ENCODE measurements at places on chromosomes 16 and 17.

- peak overlapping the region; percentile 61 for H3K27ac ChIP-seq
- no peaks in the 10 kb centered on the region for H3K36me3 ChIP-seq
- H3K4me3 ChIP-seq: no peak overlapping the region
- peaks cover 29% of the 10 kb centered on the region for H3K4me1 ChIP-seq
- H3K27me3 ChIP-seq: no peaks in the 10 kb centered on the region
Observed at GRCh38 chr17:82866590-82867191, 26.9 kb upstream of the ZNF750 start.

- H3K4me3 ChIP-seq: no peak overlapping the region
- H3K4me1 ChIP-seq: no peaks in the 10 kb centered on the region
- peaks cover 3% of the 10 kb centered on the region for H3K27me3 ChIP-seq
Observed at GRCh38 chr17:5793157-5793556, 208.8 kb upstream of the NLRP1 start.

DNA sequence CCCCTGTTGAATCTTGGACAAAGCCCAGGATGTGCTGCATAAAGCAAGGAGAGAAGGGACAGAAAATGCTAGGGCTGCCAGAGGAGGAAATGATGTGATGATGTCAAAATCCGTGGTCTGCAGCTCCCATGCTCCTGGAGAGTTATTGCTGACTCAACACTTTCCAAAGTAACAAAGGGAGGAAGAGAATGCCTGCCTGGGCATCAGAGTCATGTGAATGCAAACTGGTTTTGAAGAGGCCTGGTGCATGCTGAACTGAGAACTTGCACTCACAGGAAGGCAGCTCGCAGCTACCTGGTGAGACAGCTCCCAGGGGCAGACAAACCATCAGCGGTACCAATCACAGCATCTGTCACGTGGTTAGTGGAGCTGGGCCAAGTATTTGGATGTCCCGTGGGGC is 2.8 kb downstream of the MARVELD3 start:
- H3K36me3 ChIP-seq: no peaks in the 10 kb centered on the region
- no peak overlapping the region for H3K4me3 ChIP-seq
- H3K27me3 ChIP-seq: peaks cover 14% of the 10 kb centered on the region
- H3K27ac ChIP-seq: no peak overlapping the region
- DNase-seq: no peak

DNA sequence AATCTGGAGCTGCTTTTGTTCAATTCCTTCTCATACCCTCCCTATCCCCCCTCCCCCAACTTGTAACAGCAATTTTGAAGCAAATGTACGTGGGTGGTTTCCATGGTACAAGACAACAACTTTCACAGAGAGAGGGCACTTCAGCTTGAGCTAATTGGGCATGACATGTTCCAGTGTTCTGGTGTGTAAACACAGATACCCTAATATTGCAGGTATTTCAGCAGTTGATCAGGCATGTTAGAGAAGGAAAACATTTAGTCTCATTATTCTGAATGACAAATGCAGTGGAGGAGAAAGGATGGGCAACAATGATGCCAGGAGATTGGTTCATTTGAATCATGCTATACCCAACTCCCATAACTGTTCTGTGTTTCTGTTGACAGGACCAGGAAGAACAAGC is 137.5 kb downstream of the TRIM37 start:
- H3K27me3 ChIP-seq: no peaks in the 10 kb centered on the region
- no peak overlapping the region for H3K27ac ChIP-seq
- no peak for DNase-seq
- no peaks in the 10 kb centered on the region for H3K4me1 ChIP-seq
- no peaks in the 10 kb centered on the region for H3K36me3 ChIP-seq

GRCh38 chr16:47523342-47524006 is 62.3 kb downstream of the PHKB start:
- no peak overlapping the region for H3K27ac ChIP-seq
- no peak for DNase-seq
- H3K4me1 ChIP-seq: peaks cover 16% of the 10 kb centered on the region
- no peaks in the 10 kb centered on the region for H3K27me3 ChIP-seq
- H3K36me3 ChIP-seq: no peaks in the 10 kb centered on the region

- H3K27me3 ChIP-seq: no peaks in the 10 kb centered on the region
- H3K4me1 ChIP-seq: no peaks in the 10 kb centered on the region
- H3K27ac ChIP-seq: no peak overlapping the region
- H3K36me3 ChIP-seq: peaks cover 7% of the 10 kb centered on the region
Observed at GRCh38 chr17:5563456-5563855, 20.9 kb downstream of the NLRP1 start.

DNA sequence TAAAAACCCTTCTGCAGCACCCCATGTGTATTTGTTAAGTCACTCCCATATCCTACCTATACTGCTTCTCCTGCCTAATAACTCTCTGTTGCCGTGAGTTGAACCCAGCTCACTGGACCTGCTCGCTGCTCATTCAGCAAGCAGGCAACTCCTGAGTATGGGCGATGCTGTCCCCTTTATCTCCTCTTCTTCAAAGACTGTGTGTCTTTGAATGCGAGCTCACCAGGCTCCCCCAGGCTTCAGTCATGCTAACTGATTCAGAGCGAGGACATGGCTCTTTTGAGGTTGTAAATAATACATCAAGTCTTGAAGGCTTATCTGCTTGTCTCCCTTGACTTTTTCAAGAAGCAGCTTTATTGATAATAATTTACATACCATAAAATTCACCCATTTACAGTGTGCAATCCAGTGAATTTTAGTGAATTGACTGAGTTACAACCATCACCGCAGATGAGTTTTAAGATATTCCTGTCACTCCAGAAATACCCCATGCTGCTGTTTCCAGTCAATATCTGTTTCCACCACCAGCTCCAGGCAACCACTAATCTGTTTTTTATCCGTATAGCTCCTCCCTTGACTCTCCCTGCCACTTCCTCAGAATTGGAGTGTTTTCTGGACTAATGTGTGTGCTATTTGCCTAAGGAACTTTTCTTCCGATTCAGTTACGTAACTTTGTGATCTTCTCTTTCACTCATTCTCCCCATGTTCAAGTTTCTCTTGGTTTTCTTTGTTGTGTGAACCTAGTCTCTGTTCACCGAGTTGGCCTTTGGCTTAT is 132.2 kb downstream of the SPECC1 start:
- no peaks in the 10 kb centered on the region for H3K4me1 ChIP-seq
- no peak overlapping the region for H3K4me3 ChIP-seq
- H3K27me3 ChIP-seq: no peaks in the 10 kb centered on the region
- H3K27ac ChIP-seq: no peak overlapping the region

- no peaks in the 10 kb centered on the region for H3K36me3 ChIP-seq
- H3K27me3 ChIP-seq: peaks cover 6% of the 10 kb centered on the region
- no peak overlapping the region for H3K4me3 ChIP-seq
Observed at GRCh38 chr17:49509588-49509917, 14.5 kb downstream of the NGFR start.

DNA sequence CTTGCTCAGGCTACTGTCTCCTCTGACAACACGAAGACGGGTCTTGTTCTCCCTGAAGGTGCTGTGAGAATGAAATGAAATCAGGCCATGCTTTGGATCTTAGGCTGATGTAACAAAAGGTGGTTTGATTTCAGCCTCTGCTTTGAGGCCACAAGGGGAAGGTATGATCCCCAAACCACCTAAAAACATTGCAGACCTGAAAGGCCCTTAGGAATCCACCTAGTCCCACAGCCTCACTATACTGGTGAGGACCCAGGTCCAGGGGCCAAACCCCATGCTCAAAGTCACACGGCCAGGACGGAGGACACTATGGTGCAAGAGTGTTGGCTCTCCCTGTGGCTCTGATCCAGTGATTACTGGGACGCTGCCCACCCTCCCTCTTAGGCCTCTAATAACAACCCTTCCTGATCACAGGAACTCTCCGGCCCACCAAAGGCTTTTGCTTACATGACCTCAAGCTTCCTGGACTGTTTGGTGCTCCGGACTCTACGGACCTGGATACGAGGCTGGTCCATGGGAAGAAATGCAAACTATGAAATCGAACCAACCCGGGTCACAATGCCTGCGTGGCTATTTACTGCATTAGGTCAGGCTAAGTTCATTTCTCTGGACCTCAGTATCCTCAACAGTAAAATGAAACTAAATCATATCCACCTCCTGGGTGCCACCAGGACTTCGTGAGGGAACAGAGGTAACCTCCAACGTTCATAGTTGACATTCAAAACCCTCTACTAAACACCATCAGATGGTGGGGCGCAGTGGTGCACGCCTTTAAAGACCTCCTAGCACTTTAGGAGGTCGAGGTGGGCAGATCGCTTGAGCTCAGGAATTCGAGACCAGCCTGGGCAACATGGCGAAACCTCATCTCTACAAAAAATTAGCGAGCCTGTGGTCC is 1.5 kb downstream of the TRIM25 start:
- peak; percentile 75 for DNase-seq
- H3K27me3 ChIP-seq: no peaks in the 10 kb centered on the region
- H3K4me3 ChIP-seq: peak overlapping the region; percentile 81
- peaks cover 14% of the 10 kb centered on the region for H3K36me3 ChIP-seq
- peaks cover 39% of the 10 kb centered on the region for H3K4me1 ChIP-seq
- peak overlapping the region; percentile 88 for H3K27ac ChIP-seq

DNA sequence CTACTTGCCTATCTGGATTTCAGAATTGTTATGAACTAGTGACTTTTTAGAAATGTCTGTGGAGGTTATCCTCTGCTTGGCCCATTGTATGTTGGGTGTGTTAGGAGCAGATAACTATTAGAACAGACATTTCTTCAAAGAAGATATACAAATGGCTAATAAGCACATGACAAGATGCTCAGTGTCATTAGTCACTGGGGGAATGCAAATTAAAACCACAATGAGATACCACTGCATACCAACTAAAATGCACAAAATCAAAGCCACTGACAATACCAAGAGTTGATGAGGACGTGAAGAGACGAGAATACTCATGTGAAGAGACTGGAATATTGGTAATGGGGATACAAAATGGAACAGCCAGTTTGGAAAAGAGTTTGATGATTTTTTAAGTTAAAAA is 39.2 kb downstream of the CEP112 start:
- no peaks in the 10 kb centered on the region for H3K27me3 ChIP-seq
- H3K27ac ChIP-seq: no peak overlapping the region
- H3K4me3 ChIP-seq: no peak overlapping the region
- DNase-seq: no peak

- DNase-seq: peak; percentile 58
- H3K27me3 ChIP-seq: no peaks in the 10 kb centered on the region
- peak overlapping the region; percentile 98 for H3K4me3 ChIP-seq
- H3K27ac ChIP-seq: peak overlapping the region; percentile 92
Observed at GRCh38 chr16:14286368-14287230, 215.5 kb downstream of the MRTFB start.

- H3K4me1 ChIP-seq: peaks cover 10% of the 10 kb centered on the region
- DNase-seq: peak; percentile 73
- peak overlapping the region; percentile 48 for H3K27ac ChIP-seq
- no peak overlapping the region for H3K4me3 ChIP-seq
- no peaks in the 10 kb centered on the region for H3K27me3 ChIP-seq
Observed at GRCh38 chr16:4663777-4664465, 29.4 kb upstream of the NUDT16L1 start.
